Naive thymus-derived CD4-positive, alpha-beta T cell (primary cell): ENCODE measurements at places on chromosomes 11 and 22. TPM values are rescaled to one million over a fixed set of nuclear protein-coding genes. Genes with fewer than 3 reads are reported as not detected.

Gene MOGAT2
- not detected for polyA plus RNA-seq

Gene TNRC6B
- 102 TPM for polyA plus RNA-seq

DNA sequence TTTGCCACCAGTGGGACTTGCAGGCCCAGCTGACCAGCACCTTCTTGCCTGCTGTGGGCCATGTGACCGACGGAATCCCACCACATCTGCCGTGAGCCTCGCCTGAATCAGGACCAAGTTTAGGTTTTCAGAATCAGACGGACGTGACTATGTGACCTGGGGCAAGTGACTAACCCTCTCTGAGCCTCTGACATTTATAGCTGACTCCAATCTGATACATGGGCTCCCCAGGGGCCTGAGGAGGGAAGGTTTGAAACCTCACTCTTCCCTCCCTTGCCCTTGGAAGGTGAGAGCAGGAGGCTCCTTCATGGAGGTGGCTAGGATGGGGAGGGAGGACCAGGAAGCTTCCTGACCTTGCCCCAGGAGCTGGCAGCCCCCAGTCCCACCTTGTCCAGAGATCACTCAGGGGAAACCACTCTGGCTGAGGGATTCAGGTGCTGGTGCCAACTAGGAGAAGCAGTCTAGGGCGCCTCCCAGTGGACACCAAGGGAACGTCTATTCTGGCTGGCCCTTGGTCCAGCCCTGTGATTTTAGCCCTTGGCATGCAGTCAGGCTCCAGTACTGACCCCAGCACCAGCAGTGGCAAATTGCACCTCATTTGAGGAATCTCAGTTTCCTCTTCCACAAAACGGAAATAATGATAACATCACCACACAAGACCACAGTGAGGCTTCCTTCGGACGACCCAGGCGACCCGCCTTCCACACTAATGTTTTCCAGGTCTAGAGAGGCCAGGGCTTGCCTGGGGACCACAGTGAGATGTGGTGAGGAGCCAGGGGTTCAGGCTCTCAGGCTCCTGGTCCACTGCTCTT, 47.2 kb upstream of the SYT7 start:
- H3K4me1 ChIP-seq: no peaks in the 10 kb centered on the region
- H3K36me3 ChIP-seq: no peaks in the 10 kb centered on the region
- no peak overlapping the region for H3K4me3 ChIP-seq
- no peak overlapping the region for H3K27ac ChIP-seq
- no peaks in the 10 kb centered on the region for H3K27me3 ChIP-seq

Gene SMTN
- polyA plus RNA-seq: 1.1 TPM

Gene HBB
- 0.67 TPM for polyA plus RNA-seq

- no peaks in the 10 kb centered on the region for H3K27me3 ChIP-seq
- H3K4me3 ChIP-seq: no peak overlapping the region
- no peak overlapping the region for H3K27ac ChIP-seq
- DNase-seq: no peak
- H3K4me1 ChIP-seq: no peaks in the 10 kb centered on the region
- no peaks in the 10 kb centered on the region for H3K36me3 ChIP-seq
Measured at GRCh38 chr22:48315439-48316256, 1512.0 kb downstream of the BRD1 start.

Gene TIGD3
- polyA plus RNA-seq: 0.75 TPM

DNA sequence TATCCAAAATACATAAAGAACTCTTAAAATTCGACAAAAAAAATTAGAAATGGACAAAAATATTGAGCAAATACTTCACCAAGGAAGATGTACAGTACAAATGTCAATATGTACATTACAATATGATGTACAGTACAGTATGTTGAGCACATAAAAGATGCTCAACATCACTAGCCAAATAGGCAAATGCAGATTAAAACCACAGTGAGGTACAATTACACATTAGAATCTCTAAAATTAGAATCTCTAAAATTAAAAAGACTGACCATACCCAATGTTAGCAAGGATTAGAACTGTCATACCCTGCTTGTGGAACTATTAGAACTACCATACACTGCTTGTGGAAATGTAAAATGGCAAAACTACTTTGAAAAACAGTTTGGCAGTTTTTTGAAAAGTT, 78.7 kb upstream of the TSPAN18 start:
- no peaks in the 10 kb centered on the region for H3K4me1 ChIP-seq
- no peak overlapping the region for H3K4me3 ChIP-seq
- H3K27ac ChIP-seq: no peak overlapping the region
- no peaks in the 10 kb centered on the region for H3K27me3 ChIP-seq

GRCh38 chr11:113992459-113993110, 17.7 kb downstream of the HTR3A start:
- H3K27ac ChIP-seq: no peak overlapping the region
- H3K4me3 ChIP-seq: no peak overlapping the region
- H3K4me1 ChIP-seq: no peaks in the 10 kb centered on the region

- DNase-seq: no peak
- no peaks in the 10 kb centered on the region for H3K27me3 ChIP-seq
- H3K4me3 ChIP-seq: no peak within 1 kb of the TSS
- no peak within 1 kb of the TSS for H3K27ac ChIP-seq
- no peaks in the 10 kb centered on the region for H3K36me3 ChIP-seq
Measured at GRCh38 chr11:102843489-102843888, at the start of gene MMP3. Gene MMP3 (minus strand): TSS chr11:102843609. CDS start chr11:102843546, 63 bp downstream.

Gene MAP6
- polyA plus RNA-seq: not detected

Gene GRM5
- polyA plus RNA-seq: not detected

Gene ESAM
- polyA plus RNA-seq: 4.1 TPM

Gene PPP2R1B
- 15.1 TPM for polyA plus RNA-seq

- H3K27me3 ChIP-seq: no peaks in the 10 kb centered on the region
- no peaks in the 10 kb centered on the region for H3K4me1 ChIP-seq
- no peak for DNase-seq
- no peak overlapping the region for H3K27ac ChIP-seq
Measured at GRCh38 chr11:117457835-117458234, 130.2 kb downstream of the CEP164 start.

DNA sequence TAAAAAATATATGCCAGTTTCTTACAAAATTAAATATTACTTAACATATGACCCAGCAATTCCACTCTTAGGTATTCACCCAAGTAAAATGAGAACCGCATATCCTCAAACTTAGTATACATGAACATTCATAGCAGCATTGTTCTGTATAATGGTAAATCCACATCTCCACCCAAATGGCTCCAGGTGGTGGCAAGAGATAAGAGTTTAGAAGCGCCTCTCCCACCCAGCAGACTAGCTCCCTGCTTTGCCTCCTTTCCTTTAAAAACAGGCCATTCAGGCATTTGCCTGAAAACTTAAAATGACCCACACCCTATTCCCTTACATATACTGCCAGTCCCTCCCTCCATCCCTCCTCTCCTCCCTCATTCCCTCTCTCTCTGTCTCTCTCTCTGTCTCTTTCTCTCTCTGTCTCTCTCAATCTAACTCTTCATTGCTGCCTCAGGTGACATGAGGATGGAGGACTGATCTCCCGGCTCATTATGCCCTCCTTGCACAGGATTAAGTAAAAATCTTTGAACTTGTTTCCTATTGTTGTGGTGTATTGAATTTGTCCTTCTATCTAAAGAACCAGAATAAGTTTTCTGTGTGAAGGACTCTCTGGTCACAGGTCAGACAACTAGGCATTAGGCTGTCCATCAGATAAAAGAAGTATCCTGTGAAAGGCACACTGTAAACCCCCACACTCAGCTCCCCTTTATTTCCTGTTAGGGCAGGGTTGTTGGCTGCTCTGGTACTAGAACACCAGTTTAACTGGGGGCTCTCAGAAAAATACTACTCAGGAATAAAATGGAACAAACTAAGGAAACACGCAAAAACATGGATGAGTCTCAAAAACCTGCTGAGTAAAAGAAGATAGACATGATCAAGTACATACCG, 48.3 kb downstream of the RRP8 start:
- no peaks in the 10 kb centered on the region for H3K36me3 ChIP-seq
- no peak overlapping the region for H3K4me3 ChIP-seq
- H3K27me3 ChIP-seq: no peaks in the 10 kb centered on the region
- no peaks in the 10 kb centered on the region for H3K4me1 ChIP-seq
- no peak for DNase-seq

DNA sequence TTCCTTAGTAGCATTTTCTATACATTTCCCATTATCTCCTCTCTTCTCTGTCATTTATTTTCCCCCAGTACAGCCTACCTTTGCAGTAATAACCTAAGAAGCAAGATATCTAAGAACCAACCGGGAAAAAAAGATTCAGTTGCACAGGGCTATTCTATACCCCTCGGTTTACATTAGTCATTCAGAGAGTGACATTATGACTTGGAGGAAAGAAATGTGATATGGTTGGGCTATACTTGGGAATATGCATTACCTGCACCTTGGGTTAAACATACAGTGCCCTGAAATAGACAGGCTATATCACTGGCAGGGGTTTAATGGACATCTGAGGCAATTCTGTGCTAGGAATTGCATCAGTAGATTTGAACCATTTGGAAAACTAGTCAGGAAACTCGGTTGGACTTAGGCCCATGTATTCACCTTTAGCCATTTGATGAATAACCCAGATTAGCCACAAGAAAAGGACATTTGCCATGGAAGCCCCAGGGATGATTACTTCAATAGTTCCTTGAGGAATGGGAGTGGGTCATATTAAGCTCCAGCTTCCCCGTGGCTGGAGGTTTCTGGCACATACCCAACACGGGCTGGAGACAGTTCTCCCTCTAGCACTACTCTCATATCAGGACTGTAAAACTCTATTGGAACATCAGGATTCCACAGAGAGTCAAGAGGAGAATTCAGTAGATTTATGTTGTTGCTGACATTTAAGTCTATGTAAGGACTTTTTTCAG, 973.2 kb downstream of the NTM start:
- H3K4me3 ChIP-seq: no peak overlapping the region
- H3K4me1 ChIP-seq: no peaks in the 10 kb centered on the region
- H3K27me3 ChIP-seq: no peaks in the 10 kb centered on the region
- H3K36me3 ChIP-seq: no peaks in the 10 kb centered on the region
- DNase-seq: no peak

GRCh38 chr11:57222239-57222638, 14.8 kb downstream of the APLNR start:
- no peaks in the 10 kb centered on the region for H3K36me3 ChIP-seq
- DNase-seq: no peak
- H3K4me3 ChIP-seq: no peak overlapping the region
